ENCODE measurements at places on chromosomes 12 and 14. TPM values are rescaled to one million over a fixed set of nuclear protein-coding genes. Genes with fewer than 3 reads are reported as not detected.
A peak's percentile ranks its signal among the peaks of the same experiment; 100 is the strongest.

- no peak for DNase-seq
Measured at GRCh38 chr12:23066095-23066494, 441.1 kb downstream of the ETNK1 start.

Gene PTPRR
- 0.10 TPM for polyA plus RNA-seq

Gene ACSM4
- 0.05 TPM for polyA plus RNA-seq

DNA sequence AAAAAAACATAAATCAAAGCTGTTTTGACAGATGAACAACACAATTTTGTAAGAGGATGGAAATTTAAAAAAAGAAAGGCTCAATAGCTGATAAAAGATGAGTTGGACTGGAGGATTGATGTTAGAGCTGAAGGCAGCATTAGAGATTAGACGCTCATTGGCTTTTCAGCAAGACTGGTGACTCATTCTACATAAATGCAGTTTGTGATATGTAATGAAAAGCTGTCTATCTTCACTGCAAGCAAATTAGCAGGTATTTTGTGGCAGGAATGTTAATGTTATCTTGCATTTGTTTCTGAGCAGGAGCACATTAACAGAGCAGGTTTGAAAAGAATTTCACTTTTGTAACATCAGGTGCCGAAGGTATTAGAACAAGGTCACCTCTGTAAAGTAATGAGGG, 442.7 kb upstream of the NOVA1 start:
- no peak for DNase-seq

DNA sequence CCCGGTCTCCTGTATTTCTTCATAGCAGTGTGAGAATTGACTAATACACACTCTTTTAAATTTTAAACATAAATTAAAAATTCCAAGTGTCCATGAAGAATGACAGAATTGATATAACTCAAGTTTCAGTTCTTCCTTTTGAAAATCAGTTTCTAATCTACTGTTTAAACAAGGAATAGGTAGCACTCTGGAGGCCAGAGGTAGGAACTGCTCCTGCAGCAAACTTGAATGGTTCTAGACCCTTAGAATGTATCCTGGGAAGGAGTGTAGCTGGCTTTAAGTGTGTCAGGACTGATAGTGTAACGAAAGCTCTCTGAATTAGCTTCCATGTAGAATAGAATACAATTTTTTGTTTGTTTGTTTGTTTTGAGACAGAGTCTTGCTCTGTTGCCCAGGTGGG, 76.8 kb downstream of the AKAP6 start:
- DNase-seq: no peak

Gene AKAP3
- polyA plus RNA-seq: 2.8 TPM

Gene PLEK2
- 3.8 TPM for polyA plus RNA-seq

- DNase-seq: no peak
Measured at GRCh38 chr12:93585247-93585646, 12.8 kb downstream of the SOCS2 start.

DNA sequence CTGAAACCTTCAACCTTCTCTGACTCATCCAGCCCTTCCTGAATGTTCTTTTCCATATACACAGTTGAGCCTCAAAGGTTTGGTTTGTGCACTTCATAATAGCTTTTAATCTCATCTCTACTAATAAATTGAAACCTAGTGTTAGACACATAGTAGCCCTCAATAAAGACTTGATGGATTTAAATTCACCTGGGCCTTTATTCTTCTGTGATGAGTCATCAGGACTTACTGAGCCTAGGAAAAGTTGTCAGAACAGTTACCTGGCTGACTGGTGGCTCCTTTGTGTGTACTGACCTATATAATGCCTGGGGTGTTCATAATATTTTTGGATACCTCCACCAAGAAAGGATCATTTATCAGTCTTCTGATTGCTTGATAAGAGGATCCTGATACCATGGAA, 86.4 kb upstream of the NTF3 start:
- DNase-seq: no peak

GRCh38 chr14:93331728-93332396, 974 bp downstream of the BTBD7 start:
- peak; percentile 1 for DNase-seq

DNA sequence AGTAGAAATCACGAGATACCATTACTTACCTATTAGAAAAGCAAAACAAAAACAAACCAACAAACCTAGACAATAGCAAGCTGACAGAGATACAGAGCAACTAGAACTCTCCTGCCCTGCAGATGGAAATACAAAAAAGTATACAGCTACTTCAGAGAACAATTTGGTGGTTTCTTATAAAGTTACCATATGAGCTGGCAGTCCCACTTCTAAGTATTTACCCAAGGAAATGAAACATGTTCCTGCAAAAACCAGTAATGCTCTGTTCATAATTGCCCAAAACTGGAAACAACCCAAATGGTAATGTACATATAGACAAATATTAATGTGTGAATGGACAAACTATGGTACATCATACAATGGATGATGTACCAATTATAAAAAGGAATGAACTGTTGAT, 31.7 kb downstream of the FUT8 start:
- DNase-seq: no peak

DNA sequence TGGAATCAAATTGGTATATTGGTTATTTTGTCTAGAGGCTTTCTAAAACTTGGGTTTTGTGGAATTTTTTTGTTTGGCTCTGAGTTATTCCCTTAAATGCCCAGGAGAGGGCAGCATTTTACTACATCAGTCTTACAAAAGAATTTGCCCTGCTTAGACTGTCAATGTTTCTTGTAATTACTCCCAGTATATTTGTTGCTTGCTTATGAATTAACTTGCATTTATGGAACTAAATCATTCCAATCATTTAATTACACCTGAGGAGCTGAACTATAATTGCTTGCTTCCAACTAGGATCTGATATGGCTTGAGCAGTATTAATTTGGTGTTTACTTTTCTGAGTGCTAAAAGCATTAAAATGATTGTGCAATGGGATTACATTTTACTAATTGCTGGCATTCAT, 48.7 kb downstream of the MIPOL1 start:
- DNase-seq: peak; percentile 24

- no peak for DNase-seq
Measured at GRCh38 chr14:60589442-60589841, 59.8 kb downstream of the SIX1 start.

GRCh38 chr12:115371711-115372110, 687.7 kb upstream of the TBX3 start:
- no peak for DNase-seq

Gene ZNF384
- 93.3 TPM for polyA plus RNA-seq

GRCh38 chr12:39157696-39158342, 252.4 kb upstream of the CPNE8 start:
- no peak for DNase-seq

Gene POU6F1
- 16.1 TPM for polyA plus RNA-seq

DNA sequence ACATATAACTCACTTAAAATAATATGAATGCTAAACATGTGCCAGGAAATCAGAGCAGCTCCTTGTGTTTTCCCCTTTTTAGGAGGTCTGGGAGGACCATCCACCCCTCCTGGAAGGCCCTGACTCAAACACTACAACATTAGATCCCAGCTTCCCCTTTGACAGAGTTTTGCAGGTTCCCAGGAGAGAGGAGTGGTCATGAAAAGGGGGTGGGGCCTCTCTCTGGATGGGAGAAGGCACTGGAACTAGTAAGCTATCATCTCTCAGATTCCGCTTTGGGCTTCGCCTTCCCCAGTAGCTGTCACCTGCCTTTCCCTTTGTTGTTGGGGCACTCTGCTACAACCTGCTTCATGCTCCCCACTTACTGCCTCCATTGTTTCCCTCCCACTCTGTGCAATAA, 149.2 kb downstream of the ZFP36L1 start:
- no peak for DNase-seq
